ENCODE measurements at places on chromosomes 2 and 18.

DNA sequence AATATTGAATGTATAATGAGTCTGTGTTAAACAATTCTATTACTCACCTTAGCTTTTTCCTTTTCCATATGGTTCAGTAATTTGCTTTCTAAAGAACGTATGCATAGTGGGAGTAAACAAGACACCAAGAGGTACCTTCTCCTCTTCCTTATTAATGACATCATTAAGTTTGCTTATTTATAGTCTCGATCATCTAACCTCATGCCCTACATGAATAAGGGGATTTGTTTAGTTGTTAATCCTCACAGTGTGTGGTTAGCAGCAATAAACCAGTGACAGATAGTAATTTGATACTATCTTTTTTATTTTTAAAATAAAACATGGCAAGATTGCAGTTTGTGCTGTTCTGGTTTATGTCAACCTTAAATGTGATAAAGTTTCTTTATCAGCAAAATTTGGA, 69.7 kb downstream of the COBLL1 start:
- peak; percentile 37 for DNase-seq

DNA sequence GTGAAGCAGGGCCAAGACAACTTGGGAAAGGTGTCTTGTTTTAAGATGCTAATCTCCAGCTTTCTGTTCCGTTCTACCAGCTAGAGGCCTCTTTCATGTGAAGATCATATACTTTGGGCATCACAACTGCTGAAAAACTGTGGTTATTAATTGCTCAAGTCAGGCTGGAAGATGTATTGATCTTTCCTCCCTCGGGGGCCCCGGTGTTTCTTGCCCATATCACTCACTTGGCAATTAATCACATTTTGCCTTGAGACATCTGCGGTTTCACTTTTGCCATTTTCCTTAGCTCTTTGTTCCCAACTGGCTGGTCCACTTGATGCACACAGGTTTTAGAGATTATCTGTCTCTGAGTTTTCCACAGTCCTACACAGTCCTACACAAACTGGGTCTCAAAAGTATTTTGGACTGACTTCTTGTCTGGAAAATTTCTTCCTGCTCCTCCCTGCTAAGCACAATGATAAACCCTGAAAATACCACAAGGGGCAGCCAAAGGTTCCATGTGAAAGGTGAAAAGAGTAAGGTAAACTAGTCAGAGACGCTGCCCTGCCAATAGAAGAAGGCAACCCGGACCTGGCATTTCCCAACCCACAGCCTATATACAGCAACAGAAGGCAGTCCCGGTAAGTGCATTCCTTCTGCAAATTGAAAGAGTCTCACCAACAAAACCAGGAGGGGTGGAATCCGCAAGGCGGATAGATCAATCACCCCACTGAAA, 181.0 kb downstream of the AFF3 start:
- no peak for DNase-seq

DNA sequence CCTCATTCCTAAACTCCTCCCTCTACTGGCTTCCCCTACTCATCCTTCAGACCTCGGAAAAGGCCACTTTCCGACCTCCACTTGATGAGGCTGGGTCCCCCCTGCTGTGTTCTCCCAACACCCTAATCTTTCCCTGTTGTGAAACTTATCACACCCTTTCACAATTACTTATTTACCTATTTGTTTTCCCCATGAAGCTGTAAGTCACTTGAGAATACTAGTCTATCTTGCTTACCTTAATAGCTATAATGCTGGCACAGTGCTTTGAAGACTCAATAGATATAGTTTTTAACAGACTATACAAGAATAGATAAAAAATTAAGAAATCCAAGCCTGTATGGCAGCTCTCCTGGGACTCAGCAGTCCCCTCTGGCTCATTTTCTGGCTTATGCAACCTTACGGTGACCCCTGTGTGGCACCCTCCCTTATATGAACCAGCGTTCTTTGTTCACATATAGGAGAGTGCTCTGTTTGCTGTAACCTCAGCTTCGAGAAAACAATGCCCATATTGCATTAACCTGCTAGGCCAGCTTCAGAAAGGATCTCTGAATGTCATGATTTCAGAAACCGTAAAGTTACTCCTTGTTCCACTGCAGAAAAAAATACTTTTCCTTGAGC, 220.4 kb upstream of the PKDCC start:
- DNase-seq: no peak

- no peak for DNase-seq
Observed at GRCh38 chr2:72028996-72029395, 118.7 kb downstream of the CYP26B1 start.

DNA sequence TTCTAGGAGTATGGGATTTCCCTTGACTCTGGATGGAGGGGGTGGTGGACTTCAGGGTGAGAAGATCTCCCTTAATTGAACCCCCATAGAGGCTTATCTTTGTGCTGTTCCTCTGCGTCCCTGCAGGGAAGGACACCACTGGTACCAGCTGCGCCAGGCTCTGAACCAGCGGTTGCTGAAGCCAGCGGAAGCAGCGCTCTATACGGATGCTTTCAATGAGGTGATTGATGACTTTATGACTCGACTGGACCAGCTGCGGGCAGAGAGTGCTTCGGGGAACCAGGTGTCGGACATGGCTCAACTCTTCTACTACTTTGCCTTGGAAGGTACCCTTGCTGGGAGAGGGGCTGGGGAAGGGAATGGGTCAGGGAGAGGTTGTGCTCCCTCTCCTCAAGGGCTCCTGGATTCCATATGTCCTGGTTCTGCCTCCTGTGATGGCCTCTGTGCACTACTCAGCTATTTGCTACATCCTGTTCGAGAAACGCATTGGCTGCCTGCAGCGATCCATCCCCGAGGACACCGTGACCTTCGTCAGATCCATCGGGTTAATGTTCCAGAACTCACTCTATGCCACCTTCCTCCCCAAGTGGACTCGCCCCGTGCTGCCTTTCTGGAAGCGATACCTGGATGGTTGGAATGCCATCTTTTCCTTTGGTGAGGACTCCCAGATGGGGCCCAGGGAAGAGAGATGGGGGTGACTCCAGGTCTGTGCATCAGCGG, 19.3 kb downstream of the PRKAG3 start:
- DNase-seq: no peak

GRCh38 chr18:2998644-2999043, 14.3 kb downstream of the LPIN2 start:
- no peak for DNase-seq

DNA sequence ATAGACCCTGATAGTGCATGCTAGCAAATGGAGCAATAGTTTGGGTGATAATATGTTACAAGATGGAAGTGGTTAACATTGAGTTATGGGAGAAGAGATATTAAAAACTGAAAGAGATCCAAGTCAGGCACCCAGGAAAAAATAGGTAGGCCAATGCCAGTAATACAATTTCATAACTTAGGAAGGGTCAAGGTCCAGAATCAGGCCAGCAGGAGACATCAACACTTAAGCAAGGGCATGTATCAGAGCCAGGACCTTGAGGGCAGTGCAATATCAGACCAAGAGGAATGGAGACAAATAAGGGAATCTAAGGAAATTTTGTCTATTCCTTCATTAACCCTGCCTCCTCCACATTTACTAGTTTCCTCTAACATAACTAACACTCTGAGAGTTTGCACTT, 124.1 kb upstream of the NYAP2 start:
- DNase-seq: no peak

- no peak for DNase-seq
Observed at GRCh38 chr2:224222974-224223373, 178.9 kb downstream of the FAM124B start.

GRCh38 chr2:170341684-170342623, 164.0 kb downstream of the MYO3B start:
- DNase-seq: peak; percentile 79
